Activated CD4-positive, alpha-beta T cell treated with anti-CD3 and anti-CD28 coated beads, Interleukin-2, amount 50 U/mL, for 48 hours (primary cell): ENCODE measurements at places on chromosomes 3 and 15.

DNA sequence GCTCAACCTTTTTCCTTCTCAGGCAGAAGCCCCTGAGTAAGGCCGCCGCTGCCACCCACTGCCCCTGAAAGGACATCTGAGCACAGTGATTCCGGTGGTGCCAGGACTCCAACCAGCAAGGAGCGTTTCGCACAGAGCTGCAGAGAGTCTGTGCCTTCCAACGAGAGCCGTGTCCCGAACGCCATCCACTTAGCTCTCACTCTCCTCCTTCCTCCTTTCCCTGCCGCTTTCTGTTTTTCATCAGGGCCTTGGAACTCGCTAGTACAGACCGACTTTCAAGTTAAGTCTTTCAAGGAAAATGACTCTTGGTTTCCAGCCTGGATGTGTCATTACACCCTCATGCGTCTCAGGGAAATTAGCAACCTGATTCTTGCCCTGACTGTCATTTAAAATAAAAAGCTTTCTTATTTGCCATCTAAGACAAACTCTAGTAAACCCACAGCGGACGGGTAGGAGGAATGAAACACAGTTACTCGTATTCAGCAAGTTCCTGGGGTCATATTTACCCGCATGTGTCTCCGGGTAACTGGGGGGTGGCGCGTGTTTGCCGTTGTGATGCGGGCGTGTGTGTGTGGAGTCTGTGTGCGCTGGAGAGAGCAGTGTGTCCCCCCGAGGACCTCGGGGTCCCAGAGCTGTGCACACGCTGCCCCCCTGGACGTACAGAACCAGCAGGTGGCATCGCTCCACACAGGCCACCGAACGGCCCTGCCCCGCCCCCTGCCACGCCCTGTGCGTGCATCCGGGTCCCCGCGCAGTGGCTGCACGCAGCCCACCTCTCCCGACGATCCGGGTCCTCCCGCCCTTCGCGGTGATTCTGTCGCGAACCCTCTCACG, 30.4 kb upstream of the ALDH1A3 start:
- peak; percentile 44 for DNase-seq

DNA sequence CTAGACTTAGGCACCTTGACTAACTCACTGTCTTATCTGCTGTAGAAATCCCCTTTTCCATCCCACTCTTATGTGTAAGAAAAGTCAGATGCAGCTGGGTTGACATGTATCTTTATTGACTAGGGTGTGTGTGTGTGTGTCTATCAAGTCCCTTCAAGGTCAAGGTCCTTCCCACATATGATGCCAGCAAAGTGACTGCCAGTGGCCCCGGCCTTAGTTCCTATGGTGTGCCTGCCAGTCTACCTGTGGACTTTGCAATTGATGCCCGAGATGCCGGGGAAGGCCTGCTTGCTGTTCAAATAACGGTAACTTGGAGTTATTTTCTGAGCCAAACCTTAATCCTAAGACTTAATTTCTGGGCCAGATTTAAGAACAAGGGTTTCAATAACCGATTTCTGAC, 76.3 kb downstream of the DNASE1L3 start:
- no peak for DNase-seq

- no peak for DNase-seq
These were observed 1.9 kb downstream of the AQP9 start for GRCh38 chr15:58139989-58140522.

- DNase-seq, result peak; percentile 36
These were observed 81.5 kb downstream of the SLC25A26 start for GRCh38 chr3:66302288-66302687.

GRCh38 chr3:9402410-9403228, 5.2 kb downstream of the SETD5 start:
- DNase-seq, result no peak

DNA sequence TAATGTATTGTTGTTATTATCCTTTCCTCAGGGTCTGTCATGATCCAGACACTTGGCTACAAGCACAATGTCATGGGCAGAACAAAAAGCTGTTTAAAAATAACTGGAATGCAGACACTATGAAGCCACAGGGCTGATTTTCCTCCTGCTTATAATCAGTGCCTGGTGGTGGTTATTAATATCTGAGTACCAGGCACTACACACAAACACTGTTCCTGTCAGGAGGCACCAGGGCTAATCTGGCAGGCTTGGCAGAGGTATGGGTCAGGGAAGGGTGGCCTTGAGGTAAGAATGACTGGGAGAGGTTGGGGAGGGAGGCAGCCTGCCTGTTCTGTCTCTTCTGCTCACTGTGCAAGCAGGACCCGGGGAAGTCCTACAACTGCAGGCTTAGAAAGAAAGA, 67.2 kb downstream of the WDR76 start:
- no peak for DNase-seq

- DNase-seq, result no peak
These were observed 132.2 kb downstream of the FNDC3B start for GRCh38 chr3:172171396-172172075.

DNA sequence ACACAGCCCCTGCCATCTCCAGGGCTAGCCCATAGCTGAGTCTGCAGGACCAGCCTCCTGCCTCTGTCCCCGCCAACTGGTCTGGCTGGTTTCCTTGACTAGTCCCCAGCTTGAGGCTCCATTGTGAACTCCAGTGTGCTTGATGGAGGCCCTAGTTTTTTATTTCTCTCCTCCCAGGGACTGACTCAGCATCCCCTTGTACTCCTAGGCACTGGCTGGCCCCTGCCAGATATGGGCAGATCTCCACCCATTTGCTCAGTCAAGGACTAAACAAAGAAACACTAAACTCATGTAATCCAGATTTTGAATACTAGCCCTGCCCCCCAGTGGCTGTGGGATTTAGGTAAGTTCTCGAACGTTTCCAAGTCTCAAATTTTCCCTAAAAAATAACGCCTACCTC, 415.4 kb upstream of the RORA start:
- DNase-seq, result no peak

DNA sequence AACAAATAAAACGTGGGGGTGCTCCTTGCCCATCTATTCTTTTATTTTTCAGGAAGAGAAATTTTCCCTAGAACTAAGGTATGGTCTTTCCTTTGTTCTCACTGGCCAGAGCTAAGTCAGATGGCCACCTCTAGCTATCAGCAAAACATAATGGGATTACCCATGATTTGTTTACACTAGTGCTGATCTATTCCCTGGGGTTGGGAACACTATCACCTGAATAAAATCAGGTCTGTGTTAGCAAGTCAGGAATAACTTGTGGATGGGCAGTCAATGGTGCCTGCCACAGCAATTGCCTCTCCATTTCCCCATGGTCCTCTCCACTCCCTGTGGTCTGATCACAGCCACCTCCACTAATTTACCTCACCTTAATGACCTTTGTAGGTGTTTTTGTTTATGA, 181.7 kb upstream of the CADPS start:
- DNase-seq, result no peak

DNA sequence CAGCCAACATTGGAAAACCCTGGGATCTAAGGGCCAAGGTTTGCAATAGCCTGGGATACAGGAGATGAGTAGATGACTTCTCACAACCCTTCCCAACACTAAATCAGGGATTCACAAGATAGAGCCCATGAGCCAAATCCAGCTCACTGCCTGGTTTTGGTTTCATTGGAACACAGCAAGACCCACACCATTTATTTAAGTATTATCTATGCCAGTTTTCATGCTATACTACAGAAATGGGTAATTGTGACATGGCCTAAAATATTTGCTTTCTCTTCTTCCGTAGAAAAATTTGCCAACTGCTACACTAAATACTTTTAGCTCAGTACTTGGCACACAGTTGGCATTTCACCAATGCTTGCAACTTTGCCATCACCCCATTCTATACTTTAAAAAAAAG, 132.0 kb upstream of the LMCD1 start:
- DNase-seq, result no peak

DNA sequence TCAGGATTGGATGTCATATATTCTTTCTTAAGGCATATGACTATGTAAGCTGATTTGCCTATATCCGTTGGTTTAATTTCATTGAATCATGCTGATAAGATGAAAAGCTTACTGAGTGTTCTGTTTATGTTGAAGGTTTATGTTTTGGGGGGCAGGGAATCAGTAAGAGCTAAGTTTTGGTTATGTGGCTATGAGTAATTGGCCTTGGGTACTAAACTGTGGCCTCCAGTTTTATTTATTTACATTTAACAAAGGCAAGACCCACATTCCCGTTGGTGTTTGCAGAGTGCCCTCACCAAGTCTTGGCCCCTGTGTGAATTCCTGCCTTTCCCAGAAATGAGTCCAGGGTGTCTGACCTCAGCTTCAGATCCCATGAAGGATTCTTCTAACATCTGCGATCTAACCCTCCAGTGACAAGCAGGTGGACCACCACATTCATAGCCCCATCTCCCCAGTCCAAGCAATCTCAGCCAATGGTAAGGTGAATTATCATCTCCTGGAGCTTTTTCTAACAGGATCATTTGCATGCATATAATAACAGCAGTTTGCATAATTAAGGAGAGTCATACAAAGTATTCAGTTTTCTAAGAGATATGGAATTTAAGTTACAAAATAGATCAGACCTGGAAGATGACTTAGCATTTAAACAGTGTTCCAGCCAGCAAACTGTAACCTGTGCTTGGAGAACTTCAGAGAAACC, 27.4 kb downstream of the GLDN start:
- no peak for DNase-seq

GRCh38 chr3:138941259-138941885, 5.6 kb downstream of the FOXL2 start:
- peak; percentile 60 for DNase-seq

- no peak for DNase-seq
These were observed 45.1 kb downstream of the CMTM7 start for GRCh38 chr3:32436816-32437189.

- no peak for DNase-seq
These were observed 1037.5 kb downstream of the NAALADL2 start for GRCh38 chr3:175896655-175897054.

GRCh38 chr15:33584797-33585196, 274.0 kb downstream of the RYR3 start:
- DNase-seq, result no peak

DNA sequence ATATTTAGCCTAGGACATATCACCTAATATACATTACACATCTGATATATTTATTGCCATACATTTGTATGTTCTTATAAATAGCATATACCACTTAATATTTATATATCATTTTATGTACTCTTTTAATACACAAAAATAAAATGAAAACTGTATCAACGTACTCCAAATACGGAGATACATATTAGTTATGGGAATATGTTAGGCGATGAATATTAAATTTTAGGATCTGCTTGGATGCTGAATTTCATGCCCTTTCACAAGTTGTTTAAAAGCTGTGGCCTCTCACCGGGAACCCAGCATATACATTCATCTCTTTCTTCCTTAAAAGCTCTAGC, 50.6 kb downstream of the ZIC4 start:
- no peak for DNase-seq

- DNase-seq, result no peak
These were observed 265.4 kb upstream of the HES1 start for GRCh38 chr3:193870376-193871219.

- no peak for DNase-seq
These were observed 43.9 kb downstream of the NR1I2 start for GRCh38 chr3:119825820-119826219.

DNA sequence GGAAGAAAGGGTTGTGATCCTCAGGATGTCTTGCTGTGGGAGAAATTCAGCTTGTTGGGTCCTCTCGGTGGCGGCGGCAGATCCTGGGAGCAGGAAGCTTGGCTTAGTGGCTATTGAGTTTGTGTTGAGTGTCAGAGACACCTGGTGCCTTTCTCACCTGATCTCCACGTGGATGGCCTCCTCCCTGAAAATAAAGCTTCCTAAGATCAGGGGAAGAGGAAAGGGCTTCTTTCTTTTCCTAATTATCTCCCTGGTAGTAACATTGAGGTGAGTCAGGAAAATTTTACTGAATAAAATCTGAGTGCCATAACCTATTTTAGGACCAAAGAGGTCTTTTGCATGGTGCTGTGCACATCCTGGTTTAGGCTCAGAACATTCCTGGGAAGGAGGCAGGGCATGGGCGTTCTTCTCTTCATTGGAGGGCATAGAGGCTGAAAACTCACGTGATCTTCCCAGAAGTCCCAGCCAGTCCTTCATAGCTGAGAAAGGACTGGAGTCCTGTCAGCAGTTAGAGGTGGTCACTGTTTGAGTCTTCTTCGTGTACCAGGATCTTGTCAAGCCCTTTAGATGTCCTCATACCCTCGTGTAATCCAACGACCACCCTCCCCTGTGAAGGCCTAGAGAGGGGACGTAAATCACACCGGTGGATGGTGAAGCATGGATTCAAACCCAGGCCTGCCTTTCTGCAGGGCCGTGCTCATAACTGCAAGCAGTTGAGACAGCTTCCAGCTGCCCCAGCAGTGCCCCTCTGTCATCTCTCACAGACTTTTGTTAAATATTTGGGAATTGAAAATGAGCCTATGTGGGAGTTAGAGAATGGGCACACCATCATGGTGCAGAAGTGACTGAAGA, 1.1 kb downstream of the CMTM8 start:
- DNase-seq, result peak; percentile 14

DNA sequence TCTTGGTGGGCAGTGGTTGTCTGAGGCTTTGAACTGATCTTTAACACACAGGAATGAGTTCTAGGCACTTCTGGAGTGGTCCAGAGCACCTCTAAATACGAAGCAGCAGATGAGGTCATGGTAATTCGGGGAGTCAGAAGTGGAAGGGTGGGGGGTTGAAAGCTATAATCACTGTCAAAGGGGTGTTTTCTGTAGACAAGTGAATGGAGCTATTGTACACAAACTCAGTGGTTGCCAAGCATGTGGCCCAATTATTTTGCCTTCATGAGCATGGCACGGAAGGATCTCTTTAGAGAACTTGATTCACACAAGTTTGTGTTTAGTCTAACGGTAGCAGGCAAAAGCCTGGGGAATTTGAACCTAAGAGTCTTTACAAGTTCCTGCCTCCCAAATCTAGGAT, 6.3 kb downstream of the FRMD5 start:
- DNase-seq, result no peak

- no peak for DNase-seq
These were observed 139.3 kb downstream of the CHSY1 start for GRCh38 chr15:101112336-101113113.

GRCh38 chr3:172315401-172316091, 132.7 kb downstream of the GHSR start:
- peak; percentile 8 for DNase-seq

DNA sequence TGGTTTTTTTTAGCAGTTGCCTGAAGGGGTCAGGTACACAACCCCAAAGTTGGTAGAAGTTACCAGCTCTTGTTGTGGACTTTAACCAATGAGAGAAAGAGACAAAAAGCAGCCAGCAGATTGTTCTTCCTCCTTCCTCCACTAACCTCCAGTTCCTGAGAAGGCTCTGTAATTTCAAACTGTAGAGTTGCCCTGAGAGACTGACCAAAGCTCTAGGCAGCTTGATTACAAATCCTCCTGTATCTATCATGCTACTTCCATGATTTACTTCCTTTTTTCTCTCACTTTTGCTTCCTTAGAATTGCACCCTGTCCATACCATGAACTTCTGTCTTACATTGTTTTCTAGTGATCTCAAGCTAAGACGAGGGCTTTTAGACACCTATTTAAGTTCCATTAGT, 29.2 kb downstream of the NSUN3 start:
- DNase-seq, result no peak

DNA sequence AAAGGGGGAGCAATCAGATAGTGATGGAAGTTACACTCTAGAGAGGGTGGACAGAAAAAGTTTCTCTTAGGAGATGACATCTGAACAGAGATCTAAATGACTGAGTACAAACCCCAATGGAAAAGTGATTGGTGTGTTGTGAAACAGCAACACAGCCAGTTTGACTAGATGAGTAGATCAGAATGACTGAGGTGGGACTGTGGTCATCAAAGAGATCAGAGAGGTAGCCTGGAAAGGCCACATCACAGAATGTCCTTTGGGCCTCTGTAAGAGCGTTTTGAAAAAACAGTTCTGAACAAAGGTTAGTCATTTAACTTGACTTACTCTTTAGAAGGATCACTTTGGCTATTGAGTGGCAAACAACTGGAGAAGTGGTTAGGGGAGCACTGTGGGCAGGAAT, 10.6 kb downstream of the LRRC58 start:
- DNase-seq, result no peak

- DNase-seq, result no peak
These were observed 908 bp downstream of the CCNB2 start for GRCh38 chr15:59105854-59106253.
